Effector CD8-positive, alpha-beta T cell (primary cell): ENCODE measurements at places on chromosomes 12 and 14.

GRCh38 chr12:7694556-7695236, 879 bp downstream of the GDF3 start:
- DNase-seq = no peak

GRCh38 chr12:91948504-91948903, 197.1 kb downstream of the BTG1 start:
- no peak for DNase-seq

GRCh38 chr12:212715-213526, 1.0 kb downstream of the SLC6A12 start:
- DNase-seq = no peak

GRCh38 chr14:90781876-90782275, 34.4 kb downstream of the TTC7B start:
- DNase-seq = no peak

DNA sequence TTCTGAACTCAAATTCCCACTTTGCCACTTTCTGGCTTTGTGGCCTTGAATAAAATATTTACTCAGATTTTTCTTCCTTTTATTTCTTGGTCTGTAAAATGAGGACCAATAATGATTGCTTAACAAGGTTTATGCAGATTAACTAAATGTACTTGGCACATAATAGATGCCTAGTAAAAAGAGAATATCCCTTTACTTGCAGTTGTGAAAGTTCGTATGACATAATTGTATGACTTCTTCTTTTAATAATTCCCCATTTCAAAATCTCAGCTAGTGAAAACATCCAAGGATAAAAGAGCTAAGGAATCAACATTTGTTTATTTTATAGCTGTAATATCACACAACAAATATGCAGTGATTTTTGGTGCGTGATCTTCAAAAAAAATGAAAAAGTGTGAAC, 215.6 kb upstream of the ATP2B1 start:
- DNase-seq = no peak
